Left lung (tissue), 14 donors: ENCODE measurements at places on chromosomes 7 and 10. TPM values are rescaled to one million over a fixed set of nuclear protein-coding genes. Genes with fewer than 3 reads are reported as not detected.

DNA sequence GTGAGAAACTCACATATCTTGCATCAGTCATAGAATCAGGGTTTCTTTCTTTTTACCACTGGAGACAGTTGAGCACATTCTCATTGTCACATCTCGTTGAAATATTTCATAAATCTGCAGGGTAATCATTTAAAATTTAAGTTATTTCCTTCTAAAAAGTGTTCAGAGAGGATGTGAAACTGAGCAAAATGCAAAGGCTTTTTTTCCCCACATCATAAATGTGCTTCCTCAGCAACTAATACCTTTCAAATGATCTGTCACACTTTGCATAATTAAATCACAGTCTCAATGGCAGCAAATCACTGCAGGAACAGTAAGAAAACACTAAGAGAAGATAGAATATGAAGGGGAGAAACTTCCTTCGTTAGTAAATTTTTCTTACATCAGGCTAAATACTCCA lies 187.5 kb downstream of the EVX1 start:
- H3K27ac ChIP-seq, result no peak overlapping the region
- no peak for DNase-seq

DNA sequence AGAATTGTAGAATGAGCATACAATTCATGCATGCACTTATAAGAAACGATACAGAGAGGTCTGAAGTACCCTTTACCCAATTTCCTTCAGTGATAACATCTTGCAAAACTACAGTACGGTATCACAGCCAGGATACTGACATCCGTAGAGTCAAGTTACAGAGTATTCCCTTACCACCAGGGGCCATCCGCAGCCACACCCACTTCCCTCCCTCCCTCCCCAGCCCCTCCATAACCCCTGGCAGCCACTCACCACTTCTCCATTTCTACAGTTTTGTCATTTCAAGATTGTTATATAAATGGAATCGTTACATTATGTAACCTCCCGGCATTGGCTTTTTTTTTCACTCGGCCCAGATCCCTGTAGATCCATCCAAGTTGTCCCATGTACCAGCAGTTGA lies 113.6 kb upstream of the RET start:
- H3K4me3 ChIP-seq, result no peak overlapping the region
- no peak overlapping the region for H3K27ac ChIP-seq
- no peaks in the 10 kb centered on the region for H3K36me3 ChIP-seq
- H3K4me1 ChIP-seq, result no peaks in the 10 kb centered on the region
- no peak for DNase-seq

FAM171A1 gene
- total RNA-seq, result 13.2 TPM

TFR2 gene
- 1.8 TPM for total RNA-seq

DNA sequence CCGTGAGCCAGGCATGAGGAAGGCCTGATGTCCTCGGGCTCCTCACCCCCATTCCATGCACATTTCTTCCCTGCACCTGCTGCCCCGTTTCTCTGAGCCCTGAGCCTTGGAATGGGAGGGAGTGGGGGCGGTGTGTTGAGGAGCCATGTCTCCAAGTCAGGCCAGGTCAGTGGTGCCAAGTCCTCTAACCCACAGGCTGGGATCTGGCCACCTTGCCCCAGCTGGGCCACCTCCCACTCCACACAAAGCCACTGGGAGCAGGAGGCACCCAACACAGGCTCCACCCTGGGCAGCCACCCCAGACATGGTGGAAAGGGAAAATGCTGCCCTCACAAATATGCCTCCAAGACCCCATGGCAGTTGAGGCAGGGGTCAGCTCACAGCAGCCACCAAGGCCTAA lies 27.7 kb downstream of the ZCCHC24 start:
- H3K4me3 ChIP-seq, result no peak overlapping the region
- H3K27me3 ChIP-seq, result no peaks in the 10 kb centered on the region
- H3K36me3 ChIP-seq, result no peaks in the 10 kb centered on the region
- H3K4me1 ChIP-seq, result peaks cover 73% of the 10 kb centered on the region
- no peak overlapping the region for H3K27ac ChIP-seq

GET4 gene
- total RNA-seq, result 30.1 TPM

CUZD1 gene
- 0.73 TPM for total RNA-seq
